Skeletal muscle cell (primary cell): ENCODE measurements at places on chromosomes 2 and 18.

DNA sequence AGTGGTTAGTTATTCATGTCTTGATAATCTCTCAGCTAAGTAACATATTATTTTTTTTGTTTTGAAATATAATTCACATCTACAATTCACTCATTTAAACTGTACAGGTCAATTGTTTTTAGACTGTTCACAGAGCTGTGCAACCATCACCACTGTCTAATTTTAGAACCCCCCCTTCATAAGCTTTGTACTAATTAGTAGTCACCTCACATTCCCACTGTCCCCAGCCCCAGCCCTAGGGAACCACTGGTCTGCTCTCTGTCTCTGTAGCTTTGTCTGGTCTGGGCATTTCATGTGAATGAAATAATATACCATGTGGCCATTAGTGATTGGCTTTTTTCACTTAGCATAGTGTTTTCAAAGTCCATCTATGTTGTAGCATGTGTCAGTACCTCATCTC, 55.3 kb downstream of the LCLAT1 start:
- no peak for DNase-seq

- no peak for DNase-seq
Measured at GRCh38 chr2:67057901-67058703, 339.0 kb upstream of the ETAA1 start.

- DNase-seq, result no peak
Measured at GRCh38 chr18:9008200-9008708, 94.2 kb upstream of the NDUFV2 start.

DNA sequence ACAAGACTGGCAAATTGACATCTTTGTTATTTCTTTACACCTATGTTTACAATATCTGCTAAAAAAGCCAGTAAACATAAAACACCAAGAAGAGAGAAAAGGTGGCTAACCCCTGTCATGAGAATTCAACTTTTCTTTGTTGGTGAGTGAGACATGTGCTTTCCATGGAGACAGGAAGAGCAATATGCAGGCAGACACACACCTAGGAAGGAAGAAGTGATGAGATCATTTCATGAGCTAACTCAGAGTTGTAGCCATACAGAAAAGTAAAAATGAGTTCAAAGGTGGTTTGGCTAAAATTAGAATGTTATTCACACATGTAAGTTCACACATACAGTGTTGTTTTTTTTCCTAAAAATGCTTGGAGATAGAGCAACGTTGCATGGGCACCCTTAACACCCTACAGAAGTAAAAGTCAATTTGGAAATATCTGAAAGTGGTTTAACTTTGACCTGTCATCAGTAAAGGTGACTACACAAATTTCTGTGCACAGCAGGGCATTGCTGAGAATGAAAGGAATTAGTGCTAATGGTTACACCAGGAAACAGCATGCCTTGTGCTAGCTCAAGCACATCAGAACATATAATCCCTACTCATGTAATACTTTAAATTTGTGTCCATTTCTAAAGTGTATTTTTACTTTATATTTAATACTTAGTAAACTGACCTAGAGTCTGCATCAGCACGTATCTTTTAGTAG, 557.6 kb downstream of the CBLN2 start:
- no peak for DNase-seq

DNA sequence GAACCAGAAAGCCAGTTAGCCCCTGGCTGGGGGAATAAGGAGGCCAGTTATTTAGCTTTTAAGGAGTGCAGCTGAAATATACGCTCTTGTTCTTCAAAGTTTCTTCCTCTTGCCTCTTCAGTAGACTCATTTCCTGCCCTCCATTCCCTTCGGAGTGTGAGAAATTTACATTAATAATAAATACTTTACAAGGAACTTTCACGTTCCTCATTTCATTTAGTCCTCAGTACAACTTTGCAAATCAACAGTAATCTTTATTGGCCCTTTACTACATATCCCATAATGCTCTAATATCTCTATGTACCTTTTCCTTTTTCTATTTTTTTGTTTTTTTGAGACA, 15.6 kb downstream of the PLCD4 start:
- DNase-seq, result no peak

GRCh38 chr2:143262389-143262788, 133.2 kb downstream of the ARHGAP15 start:
- DNase-seq, result no peak

DNA sequence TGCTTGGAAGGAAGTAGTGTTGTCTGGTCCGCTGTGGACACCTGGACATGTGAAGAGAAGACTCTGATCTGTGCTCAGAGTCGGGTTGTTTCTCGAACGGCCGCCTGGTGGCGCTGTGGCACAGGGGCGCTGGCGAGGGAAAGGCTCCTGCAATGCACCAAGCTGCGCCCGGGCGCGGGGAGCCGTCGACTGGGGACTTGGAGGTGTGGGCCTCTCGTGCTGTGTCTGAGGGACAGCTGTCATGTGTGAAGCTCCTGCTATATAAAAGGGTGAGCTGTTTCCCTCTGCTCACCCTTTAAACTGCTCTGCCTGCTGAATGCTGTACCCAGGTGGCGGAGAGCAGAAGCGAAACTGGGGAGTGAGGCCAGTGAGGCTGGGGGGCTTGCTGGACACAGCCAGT, 44.0 kb downstream of the GNAL start:
- DNase-seq, result peak; percentile 11

DNA sequence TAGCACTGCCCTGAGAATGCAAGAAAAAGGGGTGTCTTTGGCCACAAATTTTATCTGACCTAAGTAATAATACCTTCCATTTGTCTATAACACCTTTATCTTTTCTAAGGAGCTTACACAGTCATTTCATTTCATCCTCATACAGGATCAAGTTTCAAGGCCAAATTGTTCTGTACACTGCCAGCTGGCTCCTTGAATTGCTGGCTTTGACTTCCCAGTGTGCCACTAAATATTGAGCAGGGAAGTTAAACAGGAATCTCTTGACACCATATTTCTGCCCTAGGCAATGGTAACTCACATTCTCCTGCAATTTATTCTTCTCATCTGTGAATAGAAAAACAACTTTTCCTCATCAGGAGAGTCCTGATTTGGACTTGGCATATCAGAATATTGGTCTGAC, 195.1 kb upstream of the LRP1B start:
- no peak for DNase-seq

DNA sequence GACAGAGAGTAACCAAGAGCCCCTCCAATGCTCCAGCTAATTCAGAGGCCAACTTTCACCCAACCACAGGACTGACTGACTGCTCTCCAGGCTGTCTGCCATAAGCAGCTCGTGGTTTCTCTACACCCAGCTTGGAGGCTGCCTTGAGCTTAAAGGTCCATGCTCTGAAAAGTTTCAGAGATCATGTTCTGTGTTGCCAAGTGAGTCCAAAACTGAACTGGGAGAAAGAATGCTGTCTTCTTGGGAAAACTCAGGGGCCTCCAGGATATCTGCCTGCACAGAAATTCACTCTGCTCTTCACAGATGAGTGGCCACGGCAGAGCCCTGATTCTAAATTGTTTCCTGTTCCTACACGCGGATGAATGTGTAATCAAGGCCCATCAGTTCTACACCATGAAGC, 51.1 kb downstream of the LPIN2 start:
- no peak for DNase-seq

GRCh38 chr2:10305715-10306114, 3.0 kb downstream of the HPCAL1 start:
- DNase-seq, result no peak

GRCh38 chr2:71492112-71492511, 38.8 kb downstream of the DYSF start:
- no peak for DNase-seq

DNA sequence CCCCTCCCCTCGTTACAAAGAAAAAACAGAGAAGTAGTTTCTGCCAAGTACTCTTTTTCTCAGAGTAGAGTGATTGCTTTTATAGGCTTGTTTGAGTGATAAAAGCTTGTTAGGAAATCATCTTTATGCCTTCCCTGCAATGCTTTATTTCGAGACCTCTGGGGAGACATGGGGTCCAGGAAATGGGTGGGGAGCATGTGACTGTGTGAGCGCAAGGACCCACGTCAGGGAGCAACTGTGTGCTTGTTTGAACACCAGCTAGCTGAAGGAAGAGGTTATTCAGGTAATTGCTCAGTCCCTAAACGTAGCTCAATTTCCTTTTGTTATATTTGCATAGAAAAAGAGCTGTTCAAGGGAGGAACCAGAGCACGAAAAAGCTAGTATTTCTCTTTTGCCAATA, 187.3 kb downstream of the FAM210A start:
- DNase-seq, result no peak

DNA sequence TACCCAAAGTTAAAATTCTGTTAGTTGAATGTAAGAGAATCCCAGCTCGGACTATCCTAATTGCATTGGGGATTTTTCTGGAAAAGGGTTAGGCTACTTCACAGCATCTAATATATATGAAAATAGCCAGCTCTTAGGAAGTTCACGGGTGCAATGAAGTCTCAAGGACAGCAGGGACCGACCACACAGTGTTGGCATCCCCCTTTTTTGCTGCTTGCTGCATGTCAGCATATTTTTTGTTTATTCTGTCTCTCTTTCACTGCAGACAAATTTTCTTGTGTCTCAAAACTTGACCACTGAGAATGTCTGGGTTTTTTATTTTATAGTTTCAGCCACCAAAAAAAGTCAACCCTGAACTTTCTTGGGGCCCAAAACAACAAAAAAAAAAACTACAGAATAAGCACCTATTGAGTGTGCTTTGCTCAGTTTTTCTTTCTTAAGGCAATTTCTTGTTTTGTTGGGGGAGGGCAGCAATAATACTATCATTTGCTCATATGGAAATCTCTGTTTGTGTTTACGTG, 535.6 kb downstream of the CNTNAP5 start:
- no peak for DNase-seq

GRCh38 chr18:75324686-75325257, 102.7 kb downstream of the SMIM21 start:
- no peak for DNase-seq

- DNase-seq, result no peak
Measured at GRCh38 chr2:5537180-5537688, 154.9 kb upstream of the SOX11 start.

GRCh38 chr2:75709297-75709696, 1.4 kb downstream of the GCFC2 start:
- DNase-seq, result no peak

DNA sequence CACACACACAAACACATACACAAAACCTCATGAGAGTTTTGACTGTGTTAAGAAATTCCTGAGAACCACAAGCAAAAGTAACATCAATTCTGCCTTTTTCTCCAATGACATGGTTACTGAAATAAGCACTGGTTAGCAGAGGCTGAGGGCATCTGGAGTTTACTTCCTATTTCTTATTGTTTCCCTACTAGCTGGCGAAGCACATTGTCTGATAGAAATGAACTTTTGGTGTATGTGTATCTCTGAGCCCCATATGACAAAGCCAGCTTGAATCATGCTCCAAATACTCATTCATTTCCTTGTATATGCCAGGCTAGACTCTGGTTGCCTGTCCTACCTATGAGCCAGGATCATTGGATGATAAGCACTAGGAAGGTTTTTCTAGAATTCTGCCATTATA, 203.1 kb downstream of the NCKAP5 start:
- DNase-seq, result no peak

DNA sequence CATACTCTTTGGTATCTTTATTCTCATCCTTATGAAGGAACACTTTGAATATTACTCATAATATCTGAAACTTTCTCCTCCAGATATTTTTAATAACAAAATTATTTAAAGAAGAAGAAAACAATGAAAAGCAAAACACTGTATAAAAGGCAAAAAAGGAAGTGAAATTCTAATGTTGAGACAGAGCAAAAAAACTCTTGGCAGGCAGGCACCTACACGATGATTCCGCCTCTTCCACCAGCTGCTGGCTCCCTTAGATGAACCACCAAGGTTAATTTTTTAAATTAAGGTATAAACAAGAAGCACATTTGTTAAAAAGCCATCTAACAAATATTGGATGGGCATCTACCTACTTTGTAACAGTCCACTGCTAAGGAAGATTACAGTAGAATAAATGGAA, 434.7 kb downstream of the EPHA4 start:
- DNase-seq, result no peak

GRCh38 chr2:71060871-71061270, 7.6 kb upstream of the NAGK start:
- no peak for DNase-seq

DNA sequence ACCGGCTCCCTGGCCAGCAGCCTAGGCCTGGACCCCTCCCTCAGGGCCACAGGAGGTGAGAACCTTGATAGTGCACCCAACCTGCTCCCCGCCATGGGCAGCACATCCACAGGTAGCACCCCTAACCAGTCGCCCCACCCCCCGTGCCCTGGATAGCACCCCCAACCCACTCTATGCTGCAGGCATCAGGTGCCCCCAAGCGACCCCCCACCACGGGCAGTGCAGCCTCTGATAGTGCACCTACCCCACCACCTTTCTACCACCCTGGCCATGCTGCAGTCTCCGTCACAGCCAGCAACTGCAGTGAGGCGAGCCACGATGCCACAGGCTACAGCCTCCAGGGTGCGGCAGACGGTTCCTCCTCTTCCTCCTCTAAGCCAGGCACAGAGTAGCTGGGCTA, 55.6 kb downstream of the SOWAHC start:
- no peak for DNase-seq

- no peak for DNase-seq
Measured at GRCh38 chr2:237588044-237588696, 2.4 kb downstream of the RAB17 start.

- no peak for DNase-seq
Measured at GRCh38 chr2:198097630-198098029, 293.2 kb downstream of the PLCL1 start.

DNA sequence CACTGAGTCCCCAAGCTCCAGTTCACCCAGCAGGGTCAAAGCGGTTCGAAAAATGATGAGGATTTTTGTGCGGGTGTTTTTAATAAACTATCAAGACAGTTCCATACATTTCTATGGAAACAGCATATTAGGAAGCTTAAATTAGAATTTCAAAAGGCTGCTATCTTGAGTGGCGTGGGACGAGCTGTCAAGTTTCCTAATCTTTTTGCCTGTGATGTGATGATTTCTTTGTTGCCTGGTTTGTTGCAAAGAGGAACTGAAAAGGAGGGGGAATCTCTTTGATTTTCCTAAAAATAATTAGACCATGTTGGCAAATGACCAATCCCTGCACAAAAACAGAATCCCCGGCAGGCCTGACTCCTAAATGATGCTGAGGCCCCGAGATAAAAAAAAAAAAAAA, 66.1 kb upstream of the ATG16L1 start:
- DNase-seq, result no peak

DNA sequence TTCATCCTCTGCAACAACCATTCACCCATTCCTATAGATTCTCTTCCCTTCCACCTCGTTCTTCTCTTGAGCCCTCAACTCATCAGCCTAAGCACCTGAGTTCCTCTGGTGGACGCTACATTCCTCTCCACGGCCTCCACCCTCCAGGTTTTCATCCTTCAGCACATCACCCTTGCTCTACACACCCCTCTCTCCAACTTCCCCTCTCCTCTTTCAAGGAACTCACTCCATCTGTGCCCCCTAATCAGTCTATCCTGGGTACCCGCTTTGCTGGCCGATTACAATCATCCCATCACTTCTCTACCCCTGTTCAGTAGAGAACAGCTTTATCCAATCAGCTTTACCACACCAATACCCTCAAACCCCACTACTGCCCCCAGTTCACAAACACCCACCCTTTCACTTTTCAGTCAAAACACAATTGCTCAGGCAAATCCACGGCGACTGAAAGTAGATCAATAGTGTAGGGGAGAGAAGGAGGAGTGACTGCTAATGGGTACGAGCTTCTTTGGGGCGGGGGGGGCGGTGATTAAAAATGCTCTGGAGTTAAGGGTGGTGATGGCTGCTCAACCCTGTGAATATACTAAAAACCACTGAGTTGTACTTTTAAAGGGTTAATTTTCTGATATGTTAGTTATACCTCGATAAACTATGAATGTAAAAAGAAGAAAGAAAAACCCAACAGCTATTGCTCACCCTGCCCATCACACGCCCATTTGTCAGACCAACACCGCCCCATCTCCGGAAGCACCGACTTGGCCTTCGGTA, 857 bp downstream of the DYM start:
- no peak for DNase-seq
